ENCODE measurements at places on chromosomes 7 and 10. TPM values are rescaled to one million over a fixed set of nuclear protein-coding genes. Genes with fewer than 3 reads are reported as not detected.

CRTAC1 gene
- total RNA-seq = 2.6 TPM

TRPV5 gene
- total RNA-seq = not detected

PNLIPRP1 gene
- not detected for total RNA-seq

SLC39A12 gene
- total RNA-seq = not detected

JCAD gene
- total RNA-seq = 29.0 TPM

C10orf105 gene
- not detected for total RNA-seq

VGF gene
- 40.5 TPM for total RNA-seq

- no peaks in the 10 kb centered on the region for H3K27me3 ChIP-seq
- no peak overlapping the region for H3K4me3 ChIP-seq
- H3K36me3 ChIP-seq = peaks cover 27% of the 10 kb centered on the region
- H3K27ac ChIP-seq = peak overlapping the region; percentile 67
- peaks cover 11% of the 10 kb centered on the region for H3K4me1 ChIP-seq
Observed at GRCh38 chr10:5449823-5450222, 37.5 kb downstream of the NET1 start.

DNA sequence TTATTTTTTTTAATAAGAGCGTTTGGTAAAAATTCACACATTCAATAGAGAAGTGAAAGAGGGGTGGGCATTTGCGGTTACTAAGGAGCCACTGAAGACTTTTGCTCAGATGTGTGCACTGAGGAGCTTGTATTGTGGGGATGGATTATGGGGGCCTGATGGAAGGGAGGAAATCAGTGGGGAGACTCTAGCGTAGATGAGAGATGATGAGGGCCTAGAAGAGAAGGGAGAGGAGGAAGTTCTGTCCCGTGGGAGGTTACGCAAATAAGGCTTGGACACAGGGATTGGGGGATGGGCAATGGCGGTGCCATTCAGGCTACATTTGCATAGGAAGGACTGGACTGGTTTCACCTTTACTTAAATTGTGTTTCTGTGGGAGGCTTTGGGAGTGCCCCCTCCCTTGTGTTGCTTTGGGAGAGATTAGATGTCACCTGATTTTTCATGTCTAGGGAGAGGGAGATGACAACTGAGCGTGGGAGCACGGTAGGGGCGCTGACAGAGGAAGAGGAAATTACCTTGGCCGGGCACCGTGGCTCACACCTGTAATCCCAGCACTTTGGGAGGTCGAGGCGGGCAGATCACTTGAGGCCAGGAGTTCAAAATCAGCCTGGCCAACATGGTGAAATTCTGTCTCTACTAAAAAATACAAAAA is 2.2 kb upstream of the HIP1 start:
- peaks cover 4% of the 10 kb centered on the region for H3K27me3 ChIP-seq
- no peak for DNase-seq
- H3K36me3 ChIP-seq = no peaks in the 10 kb centered on the region

DNA sequence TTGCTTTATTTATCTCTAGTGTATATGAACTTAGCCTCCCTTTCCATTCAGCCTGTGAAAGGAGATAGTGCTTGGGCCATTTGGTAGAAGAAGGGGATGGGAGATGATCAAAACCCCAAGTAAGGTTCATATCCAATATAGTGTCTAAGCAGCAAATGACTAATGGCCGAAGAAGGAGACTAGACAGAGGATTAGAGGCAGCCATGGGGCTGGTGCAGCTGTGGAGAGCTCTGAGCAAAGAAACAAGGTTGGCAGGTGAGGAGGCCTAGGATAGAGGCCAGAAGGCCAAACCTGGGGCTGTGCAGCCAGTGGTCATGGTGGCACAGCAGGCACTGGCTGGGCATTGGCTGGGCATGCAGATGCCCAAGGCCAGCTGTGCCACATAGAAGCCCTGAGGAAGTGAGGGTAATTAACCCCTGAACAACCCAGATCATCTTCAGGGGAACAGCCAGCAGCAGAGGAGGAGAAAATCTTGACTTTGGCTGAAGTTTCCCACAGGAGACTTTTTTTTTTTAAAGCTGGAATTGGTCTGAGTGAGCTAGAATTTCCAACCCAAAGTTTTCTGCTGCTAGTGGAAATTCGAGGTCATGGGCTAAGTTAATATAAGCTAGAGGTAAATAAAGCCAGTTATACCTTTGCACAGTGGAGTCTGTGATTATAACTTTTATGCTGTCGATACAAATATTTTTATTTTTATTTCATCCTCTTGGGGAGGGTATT is 10.3 kb upstream of the CPA1 start:
- no peak overlapping the region for H3K4me3 ChIP-seq
- H3K27ac ChIP-seq = no peak overlapping the region
- H3K36me3 ChIP-seq = no peaks in the 10 kb centered on the region
- H3K27me3 ChIP-seq = no peaks in the 10 kb centered on the region
- H3K4me1 ChIP-seq = peaks cover 59% of the 10 kb centered on the region

DNA sequence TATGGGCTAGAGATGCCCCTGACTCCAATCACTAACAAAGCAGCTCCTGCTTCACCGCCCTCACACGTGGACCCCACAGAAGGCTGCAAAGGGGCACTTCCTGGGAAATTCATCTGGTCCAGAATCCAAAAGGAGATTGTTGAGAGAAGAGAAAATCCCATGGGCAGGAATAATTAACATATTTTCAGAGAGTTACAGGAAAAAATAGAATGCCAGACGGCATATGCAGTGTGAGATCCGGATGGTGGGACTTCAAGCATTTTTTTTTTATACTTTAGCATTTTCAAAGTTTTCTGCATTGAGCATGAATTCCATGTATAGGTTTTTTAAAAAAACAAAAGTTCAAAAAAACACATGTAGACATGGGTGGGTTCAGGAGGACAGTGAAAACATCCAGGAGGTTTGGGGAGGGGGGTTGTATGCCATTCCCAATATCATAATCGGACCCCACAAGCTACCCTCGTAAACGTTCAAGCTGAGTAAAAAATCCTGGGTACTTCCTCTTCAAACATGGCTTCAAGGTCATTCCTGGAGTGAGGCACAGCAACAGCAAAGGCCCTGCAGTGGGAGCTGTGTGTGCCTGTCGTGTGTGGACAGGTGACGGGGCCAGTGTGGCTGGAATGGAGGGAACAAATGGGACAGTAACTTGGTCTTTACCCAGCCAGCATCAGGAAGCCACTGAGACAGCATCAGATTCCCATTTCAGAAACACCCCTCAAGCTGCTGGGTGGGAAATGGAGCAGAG is 128.1 kb downstream of the SLIT1 start:
- H3K4me3 ChIP-seq = no peak overlapping the region
- peaks cover 9% of the 10 kb centered on the region for H3K27me3 ChIP-seq
- no peak overlapping the region for H3K27ac ChIP-seq
- no peaks in the 10 kb centered on the region for H3K4me1 ChIP-seq
- no peaks in the 10 kb centered on the region for H3K36me3 ChIP-seq
- no peak for DNase-seq

- DNase-seq = no peak
- H3K4me1 ChIP-seq = peaks cover 5% of the 10 kb centered on the region
- H3K27me3 ChIP-seq = peaks cover 3% of the 10 kb centered on the region
- H3K4me3 ChIP-seq = peak overlapping the region; percentile 53
- no peaks in the 10 kb centered on the region for H3K36me3 ChIP-seq
- H3K27ac ChIP-seq = no peak overlapping the region
Observed at GRCh38 chr7:38310591-38311101, 37.2 kb upstream of the TARP start.

DNA sequence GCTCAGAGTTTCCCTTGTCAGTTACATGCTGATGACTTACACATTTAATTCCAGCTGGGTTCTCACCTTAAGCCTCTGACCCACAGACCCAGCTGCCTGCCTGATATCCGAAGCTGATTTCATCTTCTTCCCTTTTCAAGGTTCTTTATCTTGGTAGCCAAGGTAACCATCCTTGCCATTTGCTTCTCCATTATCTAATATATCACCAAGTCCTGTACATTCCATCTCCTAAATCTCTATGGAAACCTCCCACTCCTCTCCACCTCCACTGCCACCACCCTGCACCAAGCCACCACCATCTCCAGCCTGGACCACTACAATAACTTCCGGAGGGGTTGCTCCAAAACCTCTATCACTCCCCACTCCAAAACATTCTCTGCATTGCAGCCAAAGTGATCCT is 19.9 kb downstream of the SCRN1 start:
- H3K4me1 ChIP-seq = peaks cover 20% of the 10 kb centered on the region
- H3K27me3 ChIP-seq = no peaks in the 10 kb centered on the region
- no peak overlapping the region for H3K27ac ChIP-seq
- H3K36me3 ChIP-seq = peaks cover 11% of the 10 kb centered on the region

GRCh38 chr10:1273372-1274105 is 217.4 kb downstream of the WDR37 start:
- H3K27me3 ChIP-seq = no peaks in the 10 kb centered on the region
- no peak for DNase-seq
- no peak overlapping the region for H3K27ac ChIP-seq

GRCh38 chr10:133381036-133381435 is 2.0 kb downstream of the PAOX start:
- no peak overlapping the region for H3K27ac ChIP-seq
- no peak overlapping the region for H3K4me3 ChIP-seq
- no peaks in the 10 kb centered on the region for H3K27me3 ChIP-seq
- peaks cover 7% of the 10 kb centered on the region for H3K4me1 ChIP-seq

DNA sequence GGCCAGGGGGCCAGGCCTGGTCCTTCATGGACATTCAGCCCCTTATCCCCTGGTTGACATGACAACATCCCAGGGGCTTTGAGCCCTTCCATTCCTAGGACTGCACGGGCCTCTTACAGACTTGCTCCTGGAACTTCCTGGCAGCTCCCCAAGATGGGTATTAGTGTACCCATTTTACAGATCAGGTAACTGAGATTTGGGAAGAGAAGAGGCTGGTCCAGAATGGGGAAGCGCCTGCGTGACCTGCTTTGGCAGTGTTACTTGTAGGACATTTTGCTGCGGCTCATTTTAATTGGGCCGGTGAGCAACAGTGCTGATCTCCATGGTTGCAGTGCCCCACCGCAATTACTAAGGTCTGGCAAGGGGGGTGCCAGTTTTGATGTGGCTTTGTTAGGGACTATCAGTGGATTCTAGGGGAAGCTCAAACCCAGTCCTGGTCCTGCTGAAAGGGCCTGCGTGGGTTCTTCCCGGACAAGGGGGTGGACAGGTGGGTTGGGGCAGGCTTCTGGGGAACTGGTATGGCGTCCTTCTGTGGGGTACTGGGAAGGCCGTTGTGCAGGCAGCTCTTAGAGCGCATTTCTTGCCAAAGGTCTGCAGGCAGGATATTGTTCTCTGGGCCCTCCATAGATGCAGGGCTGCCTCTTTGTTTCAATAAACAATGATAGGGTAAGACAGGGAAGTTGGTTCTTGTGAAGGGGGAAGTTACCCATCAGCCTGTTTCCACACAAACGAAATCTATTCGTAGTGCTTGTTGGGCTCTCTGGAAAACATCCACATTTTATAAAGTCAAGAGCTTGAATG is 137.6 kb downstream of the RGS10 start:
- H3K36me3 ChIP-seq = no peaks in the 10 kb centered on the region
- DNase-seq = no peak
- H3K27ac ChIP-seq = no peak overlapping the region
- no peaks in the 10 kb centered on the region for H3K27me3 ChIP-seq
- peaks cover 27% of the 10 kb centered on the region for H3K4me1 ChIP-seq
- H3K4me3 ChIP-seq = no peak overlapping the region

GRCh38 chr10:132230557-132231210 is 43.9 kb downstream of the DPYSL4 start:
- H3K27me3 ChIP-seq = no peaks in the 10 kb centered on the region
- no peaks in the 10 kb centered on the region for H3K4me1 ChIP-seq
- DNase-seq = no peak
- no peak overlapping the region for H3K4me3 ChIP-seq
- H3K36me3 ChIP-seq = no peaks in the 10 kb centered on the region

GRCh38 chr7:7017707-7018280 is 164.6 kb upstream of the C1GALT1 start:
- H3K4me3 ChIP-seq = no peak overlapping the region
- no peaks in the 10 kb centered on the region for H3K4me1 ChIP-seq
- no peak overlapping the region for H3K27ac ChIP-seq
- no peak for DNase-seq

DNA sequence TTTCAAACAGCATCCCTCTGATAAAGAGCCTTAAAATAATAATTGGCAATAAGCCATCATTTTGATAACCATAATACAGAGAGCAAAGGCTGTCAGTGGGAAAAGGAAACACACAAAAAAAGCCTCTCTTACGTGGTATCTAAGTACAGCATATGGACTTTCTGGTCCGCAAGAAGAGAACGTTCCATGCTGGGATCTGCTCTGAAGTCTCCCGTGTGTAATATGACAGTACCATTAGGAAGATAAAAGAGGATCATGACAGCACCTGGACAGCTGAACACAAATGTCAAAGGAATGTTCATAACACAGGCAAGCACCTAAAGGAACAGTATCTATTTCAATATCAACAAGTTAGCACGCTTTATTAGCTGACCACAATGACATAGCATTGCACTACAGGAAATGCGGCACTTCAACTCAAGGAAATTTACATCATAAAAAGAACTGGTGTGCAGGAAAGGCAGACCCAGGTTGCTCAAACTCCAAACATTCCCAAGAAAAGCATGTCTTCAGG is 9.9 kb downstream of the DCLRE1A start:
- no peak overlapping the region for H3K27ac ChIP-seq
- DNase-seq = no peak
- H3K4me1 ChIP-seq = no peaks in the 10 kb centered on the region
- H3K27me3 ChIP-seq = no peaks in the 10 kb centered on the region
- no peak overlapping the region for H3K4me3 ChIP-seq

GRCh38 chr10:48693206-48693605 is 8.5 kb downstream of the WDFY4 start:
- no peaks in the 10 kb centered on the region for H3K36me3 ChIP-seq
- DNase-seq = no peak
- H3K4me1 ChIP-seq = no peaks in the 10 kb centered on the region
- H3K27ac ChIP-seq = no peak overlapping the region
- H3K4me3 ChIP-seq = no peak overlapping the region
- peaks cover 10% of the 10 kb centered on the region for H3K27me3 ChIP-seq

- H3K4me1 ChIP-seq = no peaks in the 10 kb centered on the region
- no peak overlapping the region for H3K27ac ChIP-seq
- no peak for DNase-seq
- peaks cover 2% of the 10 kb centered on the region for H3K27me3 ChIP-seq
- no peak overlapping the region for H3K4me3 ChIP-seq
Observed at GRCh38 chr7:91436655-91437054, 172.4 kb downstream of the FZD1 start.

GRCh38 chr7:55050281-55050680 is 31.5 kb downstream of the EGFR start:
- H3K27me3 ChIP-seq = no peaks in the 10 kb centered on the region
- no peaks in the 10 kb centered on the region for H3K36me3 ChIP-seq
- no peak overlapping the region for H3K27ac ChIP-seq
- H3K4me1 ChIP-seq = peaks cover 42% of the 10 kb centered on the region
